GM13976 (cell line): ENCODE measurements at places on chromosomes 3 and 15.

GRCh38 chr3:181369637-181370036 is 342.1 kb upstream of the SOX2 start:
- DNase-seq, result no peak

DNA sequence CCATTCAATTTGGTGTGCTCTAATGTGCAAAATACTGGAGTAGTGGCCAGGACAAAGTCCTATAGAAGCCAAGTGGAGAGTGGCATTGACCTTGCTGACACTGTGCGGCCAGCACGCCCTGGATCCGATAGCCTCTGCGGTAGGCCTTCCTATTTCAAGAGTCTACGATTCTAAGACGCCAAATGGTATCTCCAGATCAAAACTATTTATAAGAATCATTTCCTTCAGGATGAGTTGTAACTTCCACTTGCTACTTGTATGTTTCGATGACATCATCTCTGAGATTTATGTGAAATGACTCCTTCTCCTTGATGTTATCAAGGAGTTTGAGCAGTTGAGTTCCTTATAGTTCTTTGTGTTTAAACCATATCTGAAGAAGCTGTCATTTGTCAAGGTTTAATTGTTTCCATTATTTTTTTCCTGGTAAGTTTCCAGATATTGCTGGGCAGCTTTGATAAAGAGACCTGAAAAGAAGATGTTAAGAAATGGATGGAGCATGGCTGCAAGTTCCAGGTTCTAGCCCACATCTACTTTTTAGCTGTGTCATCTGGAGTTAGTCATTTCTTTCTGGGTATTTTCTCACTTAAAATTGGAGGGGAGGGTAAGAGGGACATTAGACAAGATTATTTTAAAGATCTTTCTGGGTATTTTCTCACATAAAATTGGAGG is 71.8 kb downstream of the TMEM44 start:
- DNase-seq, result no peak

- DNase-seq, result peak; percentile 56
These were observed 483 bp downstream of the MEX3B start for GRCh38 chr15:82045179-82045891.

DNA sequence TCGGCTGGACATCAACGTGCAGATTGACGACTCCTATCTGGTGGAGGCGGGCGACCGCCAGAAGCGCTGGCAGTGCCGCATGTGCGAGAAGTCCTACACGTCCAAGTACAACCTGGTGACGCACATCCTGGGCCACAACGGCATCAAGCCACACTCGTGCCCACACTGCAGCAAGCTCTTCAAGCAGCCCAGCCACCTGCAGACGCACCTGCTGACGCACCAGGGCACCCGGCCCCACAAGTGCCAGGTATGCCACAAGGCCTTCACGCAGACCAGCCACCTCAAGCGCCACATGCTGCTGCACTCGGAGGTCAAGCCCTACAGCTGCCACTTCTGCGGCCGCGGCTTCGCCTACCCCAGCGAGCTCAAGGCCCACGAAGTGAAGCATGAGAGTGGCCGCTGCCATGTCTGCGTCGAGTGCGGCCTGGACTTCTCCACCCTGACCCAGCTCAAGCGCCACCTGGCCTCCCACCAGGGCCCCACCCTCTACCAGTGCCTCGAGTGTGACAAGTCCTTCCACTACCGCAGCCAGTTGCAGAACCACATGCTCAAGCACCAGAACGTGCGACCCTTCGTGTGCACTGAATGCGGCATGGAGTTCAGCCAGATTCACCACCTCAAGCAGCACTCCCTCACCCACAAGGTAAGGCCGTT is 34.2 kb downstream of the IDH2 start:
- DNase-seq, result no peak

DNA sequence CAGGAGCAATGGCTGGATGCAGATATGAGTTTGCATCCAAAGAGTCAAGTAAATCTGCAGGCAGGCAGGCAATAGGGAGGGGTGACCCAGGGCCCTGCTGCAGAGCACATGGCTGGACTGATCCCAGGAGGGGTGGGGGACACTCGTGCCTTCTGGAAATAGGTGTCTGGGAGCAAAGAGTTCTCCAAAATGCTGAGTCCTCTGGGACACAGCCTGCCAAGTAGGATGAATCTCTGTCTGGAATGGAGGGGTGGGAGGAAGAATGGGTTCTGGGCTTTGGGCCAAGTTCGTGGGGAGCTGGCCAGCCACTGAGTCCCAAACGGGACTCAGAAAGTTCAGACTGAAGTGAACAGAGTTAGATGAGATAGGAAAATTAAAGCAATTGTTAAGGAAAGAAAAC is 214.5 kb downstream of the MTHFS start:
- no peak for DNase-seq

- no peak for DNase-seq
These were observed 229.3 kb downstream of the RORA start for GRCh38 chr15:60999771-61000170.

DNA sequence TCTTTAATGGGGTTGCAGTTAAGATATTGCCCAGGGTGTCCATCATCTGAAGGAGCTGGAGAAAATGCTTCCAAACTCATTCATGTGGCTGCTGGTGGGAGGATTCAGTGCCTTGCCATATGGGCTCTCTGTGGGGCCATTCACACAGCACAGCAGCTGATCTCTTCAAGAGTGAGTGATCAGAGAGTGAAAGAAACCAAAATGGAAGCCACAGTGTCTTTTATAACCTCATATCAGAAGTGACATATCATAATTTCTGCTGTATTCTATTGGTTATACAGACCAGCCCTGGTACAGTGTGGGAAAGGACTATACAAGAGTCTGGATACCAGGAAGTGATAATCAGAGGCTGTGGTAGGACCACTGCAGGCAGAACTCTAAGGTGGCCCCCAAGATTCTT is 33.6 kb downstream of the HHLA2 start:
- no peak for DNase-seq
